ENCODE measurements at places on chromosomes 7 and 10.
A peak's percentile ranks its signal among the peaks of the same experiment; 100 is the strongest.

DNA sequence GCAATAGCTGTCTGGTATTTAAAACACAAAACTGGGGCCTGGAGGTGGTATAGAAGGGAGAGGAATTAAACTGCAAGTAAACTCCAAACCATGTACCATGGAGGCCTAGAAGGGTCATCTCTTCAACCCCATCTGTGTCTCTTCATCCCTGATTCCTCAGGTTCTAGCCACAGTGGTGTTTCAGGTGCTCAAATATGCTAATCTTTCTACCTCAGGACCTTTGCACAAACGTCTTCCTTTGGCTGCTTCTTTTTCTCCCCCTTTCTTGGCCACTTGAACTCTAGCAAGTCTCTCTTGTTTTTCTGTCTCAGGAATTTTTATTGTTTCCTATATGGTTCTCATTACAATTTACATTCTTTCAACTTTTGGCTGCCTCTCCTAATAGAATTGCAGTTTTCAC lies 25.6 kb upstream of the MTPN start:
- no peak for DNase-seq

GRCh38 chr7:4724648-4725013 lies 42.5 kb downstream of the FOXK1 start:
- DNase-seq, result no peak

DNA sequence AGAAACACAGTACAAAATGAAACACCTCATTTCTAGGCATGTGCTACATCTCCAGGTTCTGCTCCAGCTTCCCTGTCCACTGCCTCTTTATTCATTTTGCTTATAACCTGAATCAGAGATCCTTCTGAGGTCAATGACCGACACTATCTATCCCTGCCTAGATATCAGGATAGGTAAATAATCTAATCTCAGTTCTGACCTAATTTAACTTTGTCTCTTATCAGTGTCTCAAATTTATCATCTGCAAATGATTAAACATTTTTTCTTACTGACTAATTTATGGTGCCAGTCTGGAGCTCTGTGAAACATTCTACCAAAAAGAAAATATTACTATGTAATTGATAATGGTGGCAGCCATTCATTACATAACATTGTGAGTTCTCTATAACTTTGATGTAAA lies 61.1 kb downstream of the SGCE start:
- no peak for DNase-seq

DNA sequence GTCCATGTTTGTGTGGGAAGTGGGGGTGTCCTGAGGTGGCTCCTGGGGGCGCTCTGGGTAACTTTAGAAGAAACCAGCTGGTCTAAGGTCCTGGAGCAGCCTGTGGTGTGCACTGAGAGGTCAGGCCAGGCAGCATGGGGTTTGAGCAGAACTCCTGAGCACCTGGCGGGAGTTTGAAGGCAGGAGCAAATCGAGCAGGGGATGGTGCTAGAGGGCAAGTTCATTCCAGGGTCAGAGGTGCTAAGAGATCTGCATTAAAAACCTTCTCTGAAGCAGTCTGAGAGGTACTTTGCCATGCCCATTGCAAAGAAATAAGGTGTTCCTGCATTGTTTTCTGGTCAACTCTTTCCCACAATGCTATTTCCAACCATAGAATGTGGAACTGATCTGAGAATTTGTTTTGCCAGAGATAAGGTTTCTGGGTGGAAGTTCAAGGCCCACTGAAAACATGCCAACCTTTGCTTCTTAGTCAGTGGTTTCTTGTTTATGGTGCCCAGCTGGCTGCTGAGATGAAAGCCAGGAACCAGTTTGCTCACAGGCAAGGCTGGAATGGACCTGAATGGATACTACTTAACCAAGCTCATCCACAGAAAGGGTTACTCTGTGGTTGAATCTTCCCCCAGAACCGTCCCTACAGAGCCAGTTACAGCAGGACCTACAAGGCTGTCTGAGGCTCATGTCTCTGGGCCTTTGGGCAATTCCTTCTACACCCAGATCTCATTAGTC lies 136.3 kb upstream of the TMEM72 start:
- no peak for DNase-seq

- DNase-seq, result peak; percentile 41
Observed at GRCh38 chr7:35424869-35425495, 171.1 kb upstream of the TBX20 start.

DNA sequence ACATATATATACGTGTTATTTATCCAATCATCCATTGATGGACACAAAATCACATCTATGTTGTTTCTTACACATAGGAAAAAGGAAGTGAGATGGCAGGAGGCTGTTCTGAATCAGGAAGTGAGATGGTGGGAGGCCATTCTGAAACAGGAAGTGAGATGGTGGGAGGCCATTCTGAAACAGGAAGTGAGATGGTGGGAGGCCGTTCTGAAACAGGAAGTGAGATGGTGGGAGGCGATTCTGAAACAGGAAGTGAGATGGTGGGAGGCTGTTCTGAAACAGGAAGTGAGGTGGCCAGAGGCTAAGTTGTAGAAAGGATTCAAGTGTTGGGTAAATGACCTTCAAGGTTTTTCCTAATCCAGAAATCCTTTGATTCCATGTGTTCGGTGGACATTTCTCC lies 921.5 kb downstream of the TYW1 start:
- no peak for DNase-seq

Data from NCI-H345 (cell line).